ENCODE measurements at places on chromosomes 5 and 9. TPM values are rescaled to one million over a fixed set of nuclear protein-coding genes. Genes with fewer than 3 reads are reported as not detected.

Gene PDGFRB
- total RNA-seq, result 11.4 TPM

Gene CDKN2B
- 9.2 TPM for total RNA-seq

Gene LHX3
- total RNA-seq, result not detected

Gene PGM5
- total RNA-seq, result not detected

Gene PTPA
- 121 TPM for total RNA-seq

Gene LRRC26
- not detected for total RNA-seq

Gene PCDHGB4
- total RNA-seq, result 0.17 TPM

Gene GCNT4
- 2.4 TPM for total RNA-seq

Gene ANGPTL2
- total RNA-seq, result 0.07 TPM

Gene PCDHB3
- not detected for total RNA-seq

Gene OLFM1
- 5.3 TPM for total RNA-seq

Gene LPAR1
- total RNA-seq, result not detected

Gene SLC46A2
- total RNA-seq, result not detected

Gene FAM221B
- total RNA-seq, result not detected

Gene LCP2
- 467 TPM for total RNA-seq

Gene IRX4
- total RNA-seq, result not detected

Gene WDR31
- total RNA-seq, result 2.0 TPM

Gene KIF27
- 4.0 TPM for total RNA-seq

Gene ZNF883
- not detected for total RNA-seq

Gene TAF11L5
- not detected for total RNA-seq

Gene ITGA2
- total RNA-seq, result 5.4 TPM

Gene GMCL2
- total RNA-seq, result not detected

Gene PTGS1
- 0.27 TPM for total RNA-seq

All from T-helper 1 cell treated with Interleukin-12 subunit alpha and Interleukin-12 subunit beta and Interleukin-4 antibody, amounts not matched to agents 30 ng/mL and 1 ng/mL, for 36 hours (primary cell).